ENCODE measurements at places on chromosomes 12 and 14.

DNA sequence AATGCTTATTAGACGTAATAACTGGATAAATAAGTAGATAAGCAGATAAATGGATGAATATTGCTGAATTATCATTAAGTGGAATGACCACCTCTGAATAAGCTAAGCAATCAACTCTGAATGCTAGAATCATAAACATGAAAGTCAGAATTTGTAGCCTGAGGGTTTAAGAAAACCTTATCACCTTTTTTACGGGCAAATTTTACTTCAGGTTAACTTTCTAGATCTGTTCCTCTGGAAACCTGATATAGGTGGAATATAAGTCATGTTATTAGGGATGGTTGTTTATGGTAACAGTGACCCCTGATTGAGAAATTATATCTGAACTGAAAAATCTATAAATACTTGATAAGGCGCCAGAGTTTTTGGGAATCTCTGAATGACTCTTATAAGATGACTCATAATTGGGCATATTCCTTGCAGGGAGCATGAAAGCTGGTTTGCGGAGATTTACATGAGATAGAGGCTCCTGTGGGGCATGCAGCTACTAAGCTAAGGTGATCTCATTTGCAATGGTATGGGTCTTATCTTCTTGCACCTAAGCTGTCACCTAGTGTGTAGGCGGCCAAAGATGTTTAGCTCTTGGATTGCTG lies 12.1 kb downstream of the SPX start:
- DNase-seq, result no peak

GRCh38 chr12:65662590-65662989 lies 161.7 kb upstream of the HMGA2 start:
- no peak for DNase-seq

- DNase-seq, result no peak
These were observed 479.7 kb upstream of the MGAT4C start for GRCh38 chr12:86735851-86736250.

- no peak for DNase-seq
These were observed 117.2 kb downstream of the RFLNA start for GRCh38 chr12:124411953-124412645.

DNA sequence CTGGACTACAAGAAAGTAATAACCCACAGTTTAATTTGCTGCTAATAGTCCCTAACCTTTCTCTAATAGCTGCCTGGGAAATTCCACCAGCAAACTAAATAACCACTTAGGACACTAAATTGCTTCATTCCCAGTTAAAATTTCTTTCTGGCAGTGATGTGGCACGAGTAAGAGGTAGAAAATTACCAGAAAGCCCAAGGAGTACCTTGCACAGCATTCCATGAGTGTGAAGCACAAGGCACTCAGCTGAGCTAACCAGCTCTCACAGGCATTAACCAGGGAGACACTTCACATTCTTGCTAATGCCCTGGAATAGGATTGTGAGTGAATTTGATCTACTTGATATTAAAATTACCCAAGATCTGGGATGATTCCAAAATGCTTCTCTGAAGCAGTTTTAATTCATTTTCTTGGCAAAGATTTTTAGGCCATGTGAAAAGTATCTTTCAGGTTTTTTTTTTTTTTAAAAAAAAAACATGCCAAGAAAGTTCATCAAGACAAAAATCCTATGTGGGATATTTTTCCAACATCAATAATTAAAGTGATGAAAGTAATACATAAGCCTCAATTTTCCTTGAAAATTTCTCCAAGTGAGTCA lies 29.5 kb downstream of the TSPAN8 start:
- no peak for DNase-seq

- no peak for DNase-seq
These were observed 483 bp upstream of the NR1H4 start for GRCh38 chr12:100473050-100473715.

- no peak for DNase-seq
These were observed 55.9 kb downstream of the CCDC92 start for GRCh38 chr12:123916729-123917128.

- peak; percentile 78 for DNase-seq
These were observed 2.0 kb downstream of the TPI1 start for GRCh38 chr12:6869049-6870021.

GRCh38 chr14:65833267-65833880 lies 420.8 kb downstream of the FUT8 start:
- no peak for DNase-seq

DNA sequence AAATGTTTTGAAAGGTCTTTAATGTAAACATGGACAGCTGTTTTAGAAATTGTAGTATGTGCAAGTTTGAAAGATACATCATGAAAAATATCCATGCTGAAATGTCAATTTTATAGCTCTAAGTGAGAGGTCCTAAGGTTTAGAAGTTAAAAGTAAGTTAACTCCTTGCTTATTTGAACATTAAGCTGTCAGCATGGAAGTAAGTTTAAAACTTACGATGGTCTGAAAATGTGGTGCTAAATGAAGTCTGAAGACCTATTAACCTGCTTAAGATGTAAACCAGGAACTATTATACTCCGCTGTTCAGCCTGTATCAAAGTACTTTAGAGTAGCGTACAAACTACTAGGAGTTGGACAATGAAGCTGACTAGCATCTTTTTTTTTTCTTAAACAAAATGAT lies 1082.4 kb downstream of the TMTC2 start:
- DNase-seq, result no peak

DNA sequence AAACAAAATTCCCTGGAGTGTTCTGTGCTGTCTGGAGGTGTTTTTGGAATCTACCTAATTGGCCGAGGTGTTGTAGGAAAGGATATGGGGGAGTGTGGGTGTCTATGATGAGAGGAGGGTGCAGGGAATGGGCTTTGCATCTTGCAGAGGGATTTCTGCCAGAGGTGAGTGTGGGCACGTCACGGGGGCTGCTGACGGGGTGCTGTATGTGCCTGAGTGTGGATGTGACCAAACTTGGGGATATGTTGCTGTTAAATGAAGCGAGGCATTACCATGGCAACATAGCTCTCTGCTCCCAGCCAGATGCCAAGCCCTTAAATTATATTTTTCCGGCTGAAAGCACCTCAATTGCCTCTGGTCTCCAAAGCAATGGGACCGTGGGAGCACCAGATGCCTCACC lies 44.3 kb upstream of the SPTLC2 start:
- no peak for DNase-seq

- DNase-seq, result no peak
These were observed 10.6 kb downstream of the SAMD4A start for GRCh38 chr14:54577494-54577893.

DNA sequence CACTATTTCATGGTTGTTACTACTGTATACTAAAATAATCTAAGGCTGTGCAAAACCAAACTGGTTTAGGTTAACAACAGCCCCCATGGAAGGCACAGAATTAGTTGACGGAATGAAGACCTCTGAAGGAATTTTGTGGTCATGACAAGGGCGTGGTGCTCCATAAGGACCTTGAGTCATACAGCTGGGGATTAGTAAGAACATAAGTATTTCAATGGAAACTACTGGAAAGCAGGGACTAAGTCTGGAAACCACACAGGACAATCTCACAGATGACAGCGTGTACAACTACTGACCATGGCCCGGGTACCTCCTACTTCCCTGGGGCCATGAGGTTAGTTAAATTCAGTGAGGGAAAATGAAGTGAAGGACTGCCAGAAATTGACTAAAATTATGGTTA lies 98.5 kb upstream of the PLEKHA5 start:
- no peak for DNase-seq

GRCh38 chr14:91284791-91285548 lies 40.5 kb upstream of the GPR68 start:
- no peak for DNase-seq

GRCh38 chr14:78448164-78449094 lies 278.3 kb downstream of the NRXN3 start:
- peak; percentile 13 for DNase-seq

GRCh38 chr12:44647917-44648690 lies 228.0 kb downstream of the NELL2 start:
- DNase-seq, result no peak

DNA sequence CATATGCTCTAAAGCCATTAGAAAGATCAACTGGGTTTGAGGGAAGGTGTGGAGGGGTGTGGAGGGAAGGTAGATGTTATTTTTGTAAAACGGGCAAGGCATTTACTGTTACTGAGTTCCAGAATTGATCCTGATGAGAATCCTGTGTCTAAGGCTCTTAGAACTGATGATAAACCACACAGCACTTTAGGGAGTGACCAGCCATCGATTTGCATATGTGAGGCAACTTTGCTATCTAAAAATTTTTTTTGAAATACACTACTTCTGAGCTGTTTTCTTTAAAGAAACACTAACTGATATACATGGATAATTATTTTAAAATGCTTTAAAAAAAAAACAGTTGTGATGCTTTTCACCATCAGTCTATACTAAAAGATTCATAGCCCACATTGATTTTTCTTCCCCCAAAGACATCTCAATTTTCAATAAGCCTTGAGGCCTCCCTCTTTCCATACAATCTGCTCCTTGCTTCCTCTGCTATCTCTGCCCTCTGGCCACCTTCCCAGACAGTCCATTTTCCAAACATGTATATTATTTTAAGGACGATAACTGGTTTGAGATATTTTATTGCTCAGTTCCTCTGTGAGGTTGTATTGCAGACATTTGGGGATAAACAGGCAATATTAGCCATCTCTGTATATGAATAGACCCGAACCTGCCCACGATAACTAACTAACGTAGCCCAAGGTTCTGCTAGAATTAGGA lies 265.9 kb downstream of the EFCAB11 start:
- DNase-seq, result no peak

GRCh38 chr12:97168804-97169203 lies 261.7 kb downstream of the NEDD1 start:
- no peak for DNase-seq

GRCh38 chr14:37792124-37792523 lies 196.7 kb downstream of the TTC6 start:
- DNase-seq, result no peak

GRCh38 chr12:97177481-97177880 lies 270.4 kb downstream of the NEDD1 start:
- DNase-seq, result no peak

- no peak for DNase-seq
These were observed 11.3 kb downstream of the MED13L start for GRCh38 chr12:116266168-116266601.

GRCh38 chr12:43338848-43339526 lies 213.0 kb downstream of the ADAMTS20 start:
- no peak for DNase-seq

- DNase-seq, result no peak
These were observed 24.4 kb downstream of the PIGH start for GRCh38 chr14:67575684-67576083.

- no peak for DNase-seq
These were observed 22.3 kb downstream of the PLEKHG3 start for GRCh38 chr14:64726585-64726890.

GRCh38 chr14:74444866-74445265 lies 18.9 kb upstream of the SYNDIG1L start:
- no peak for DNase-seq

DNA sequence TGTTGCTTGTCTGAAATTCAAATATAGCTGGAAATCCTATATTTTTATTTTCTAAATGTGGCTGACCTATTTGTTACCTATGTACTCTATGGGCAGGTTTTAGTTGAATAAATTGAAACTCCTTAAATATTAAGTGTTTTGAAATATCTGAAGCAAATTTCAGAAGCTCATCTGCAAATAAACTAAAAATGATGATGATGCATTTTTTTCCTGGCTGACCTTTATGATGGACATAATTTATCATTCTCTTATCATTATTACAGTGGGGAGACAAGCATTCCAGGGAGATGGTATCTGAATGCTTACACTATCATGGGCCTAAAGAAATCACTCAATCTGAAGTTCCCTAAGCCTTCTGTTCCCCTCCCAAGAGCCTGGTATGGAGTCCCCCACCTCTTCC lies 1225.2 kb downstream of the AACS start:
- DNase-seq, result no peak

DNA sequence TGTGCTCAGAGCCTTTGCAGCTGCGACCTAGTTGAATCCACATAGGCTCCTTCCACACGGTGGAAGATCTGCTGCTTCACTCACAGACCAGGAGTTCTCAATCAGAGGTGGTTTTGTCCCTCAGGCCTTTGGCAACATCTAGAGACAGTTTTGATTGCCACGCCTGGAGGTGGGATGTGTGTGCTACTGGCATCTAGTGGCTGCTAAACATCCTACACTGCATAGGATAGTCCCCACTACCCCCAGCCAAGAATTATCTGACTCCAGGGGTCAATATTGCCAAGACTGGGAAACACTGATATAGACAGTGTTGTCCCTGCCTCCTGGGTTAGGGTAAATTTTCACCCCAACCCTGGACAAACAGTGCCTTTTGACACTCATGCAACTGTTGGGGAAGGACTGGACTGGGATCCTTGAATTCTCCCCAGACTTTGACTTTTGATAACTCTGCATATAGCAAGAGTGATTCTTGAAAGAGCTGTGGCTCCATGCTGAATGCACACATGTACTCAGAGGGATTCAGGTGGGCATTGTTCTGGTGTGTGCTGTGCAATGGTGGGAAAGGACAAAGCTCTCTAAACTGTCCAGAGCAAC lies 39.8 kb downstream of the BAZ2A start:
- no peak for DNase-seq

DNA sequence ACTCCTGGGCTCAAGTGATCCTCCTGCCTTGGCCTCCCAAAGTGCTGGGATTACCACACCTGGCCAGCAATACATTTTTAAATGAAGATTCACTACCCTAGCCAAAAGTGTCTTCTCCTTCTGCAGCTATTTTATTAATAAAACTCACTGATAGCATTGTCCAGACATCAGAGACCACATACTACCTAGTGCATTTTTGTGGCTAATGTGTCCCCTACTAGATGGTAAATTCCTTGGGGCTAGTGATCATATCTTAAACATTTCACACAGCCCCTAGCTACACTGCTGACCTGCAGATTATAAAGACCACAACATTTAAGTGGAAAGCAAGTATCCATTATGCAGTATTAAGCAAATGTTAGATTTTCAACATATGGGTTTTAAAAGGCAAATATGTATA lies 17.0 kb downstream of the DTD2 start:
- DNase-seq, result no peak

DNA sequence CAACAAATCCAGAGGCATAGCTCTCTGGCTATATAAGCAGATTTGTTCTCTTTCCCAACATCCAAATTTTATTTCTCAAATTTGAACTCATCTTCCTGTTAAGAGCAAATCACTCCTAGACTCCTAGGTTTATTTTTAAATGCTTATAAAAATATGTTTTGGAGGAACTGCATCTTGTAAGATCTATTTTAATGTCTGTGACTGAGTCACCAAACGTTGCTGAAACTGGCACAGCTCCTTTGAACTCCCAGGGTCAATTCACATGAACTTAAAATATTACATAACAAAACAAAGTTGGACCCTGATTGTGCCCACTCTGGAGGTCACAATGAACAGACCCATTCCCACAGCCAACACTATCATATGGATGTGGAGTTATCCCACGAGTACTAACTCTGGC lies 23.9 kb downstream of the ANAPC7 start:
- no peak for DNase-seq
